ENCODE measurements at places on chromosomes 3 and 15.

DNA sequence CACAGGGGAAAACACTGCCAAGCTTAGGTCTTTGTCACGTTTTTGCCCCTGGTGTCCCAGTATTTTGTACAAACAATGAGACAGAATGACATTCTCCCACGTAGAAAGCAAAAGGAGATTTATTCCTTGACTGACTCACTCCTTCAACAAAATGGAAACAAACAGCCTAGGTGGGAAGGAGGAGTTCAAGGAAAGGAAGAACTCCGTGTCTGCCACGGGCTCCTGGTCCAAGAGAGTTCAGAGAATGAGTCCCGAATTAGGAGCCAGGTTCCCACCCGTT is 8.1 kb downstream of the TLE3 start:
- DNase-seq, result no peak

DNA sequence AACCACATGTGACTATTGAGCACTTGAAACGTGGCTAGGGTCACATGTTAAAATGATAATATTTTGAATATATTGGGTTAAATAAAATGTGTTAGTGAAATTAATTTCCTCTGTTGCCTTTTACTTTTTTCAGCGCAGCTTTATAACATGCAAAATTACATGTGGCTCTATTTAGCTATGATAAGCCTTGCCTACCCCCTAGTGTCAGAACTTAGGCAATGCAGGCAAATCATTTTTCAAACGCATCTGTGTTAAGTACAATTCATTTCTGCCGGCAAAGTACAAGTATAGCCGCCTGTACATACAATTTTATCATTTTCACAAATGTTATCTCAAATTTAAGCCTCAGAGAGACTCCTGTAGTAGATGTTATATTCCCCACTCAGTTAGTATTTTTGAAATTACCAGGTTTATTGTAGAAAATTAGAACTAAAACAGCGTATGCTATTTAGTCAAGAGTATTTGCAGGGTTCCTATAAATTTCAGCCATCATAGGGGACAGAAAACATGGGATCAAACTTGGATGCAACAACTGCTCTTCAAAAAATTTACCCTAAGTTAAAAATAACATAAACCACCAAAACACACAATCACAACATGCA is 56.1 kb downstream of the TAFA4 start:
- DNase-seq, result peak; percentile 25

DNA sequence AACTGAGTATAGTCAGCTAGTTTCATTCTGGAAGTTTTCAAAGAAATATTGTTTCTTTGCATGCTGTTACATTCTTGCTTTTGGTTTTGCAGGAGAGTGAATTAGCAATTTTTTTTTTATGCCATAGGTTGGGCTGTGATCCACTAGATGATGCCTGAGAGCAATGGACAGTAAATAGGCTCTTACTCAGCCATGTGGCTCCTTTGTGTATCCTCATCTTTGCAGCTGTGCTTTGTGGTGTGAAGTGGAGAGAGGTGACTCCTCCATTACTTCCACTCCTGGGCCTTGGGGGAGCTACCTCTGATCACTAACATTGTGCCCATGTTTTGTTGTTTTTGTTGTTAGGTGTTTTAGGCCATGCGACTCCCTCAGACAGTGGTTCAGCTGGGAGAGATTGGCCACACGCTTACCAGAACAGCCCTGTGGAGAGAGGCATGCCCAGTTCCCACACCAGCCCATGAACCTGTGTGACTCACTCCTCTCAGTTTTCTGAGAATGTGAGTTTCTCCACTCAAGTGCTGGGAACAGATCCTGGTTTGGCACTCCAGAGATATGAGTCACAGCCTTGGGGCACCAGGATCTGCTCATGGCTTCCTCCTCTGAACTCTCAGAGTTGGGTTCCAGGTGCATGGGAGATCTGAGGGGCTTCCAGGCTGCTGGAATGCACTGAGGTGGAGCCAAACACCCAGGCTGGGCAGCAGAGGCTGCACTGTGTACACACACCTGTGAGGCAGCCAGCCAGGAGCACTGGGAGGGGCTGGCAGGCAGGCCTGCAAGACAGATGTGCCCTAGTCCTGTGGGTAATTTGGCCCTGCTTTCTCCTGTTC is 785.3 kb downstream of the ROBO2 start:
- DNase-seq, result no peak

DNA sequence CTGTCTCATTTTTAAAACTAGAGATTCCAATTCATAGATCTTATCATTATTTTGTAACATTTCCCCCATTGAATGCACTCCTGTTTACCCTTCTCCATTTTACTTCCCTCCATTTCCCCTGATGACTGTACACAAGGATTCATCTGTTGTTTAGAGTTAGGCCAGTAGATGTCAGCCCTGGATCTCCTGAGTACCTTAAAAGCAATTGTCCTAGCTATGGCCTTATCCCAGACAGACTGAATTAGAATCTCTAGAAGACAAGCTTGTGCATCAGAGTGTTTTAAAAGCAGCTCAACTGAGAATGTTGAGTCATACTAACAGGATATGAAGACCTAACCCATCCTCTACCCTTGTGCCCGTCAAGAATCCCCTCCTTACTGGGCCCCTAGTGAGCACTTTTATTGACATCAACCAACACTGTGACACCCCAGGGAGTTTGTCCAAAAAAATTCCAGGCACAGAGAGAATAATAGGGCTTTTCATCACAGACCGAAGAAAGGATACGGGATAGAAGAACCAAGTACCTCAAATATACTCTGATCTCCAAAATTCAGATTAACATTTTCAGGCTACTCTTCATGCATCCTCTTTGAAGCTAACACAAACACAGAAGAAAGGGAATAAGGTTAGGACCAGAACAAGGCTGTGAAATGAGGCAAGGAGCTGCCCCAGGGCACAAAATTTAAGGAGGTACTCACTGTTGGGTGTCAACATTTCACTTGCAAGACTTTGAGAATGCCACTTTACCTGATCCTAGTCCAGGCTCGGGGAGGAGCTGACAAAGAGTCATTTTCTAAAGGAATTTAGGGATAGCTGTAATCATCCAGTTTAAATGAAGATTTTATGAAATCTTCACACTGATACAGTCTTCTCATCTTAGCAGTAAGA is 17.1 kb downstream of the ZBED2 start:
- peak; percentile 33 for DNase-seq

GRCh38 chr3:97979610-97980009 is 7.4 kb upstream of the RIOX2 start:
- peak; percentile 99 for DNase-seq

DNA sequence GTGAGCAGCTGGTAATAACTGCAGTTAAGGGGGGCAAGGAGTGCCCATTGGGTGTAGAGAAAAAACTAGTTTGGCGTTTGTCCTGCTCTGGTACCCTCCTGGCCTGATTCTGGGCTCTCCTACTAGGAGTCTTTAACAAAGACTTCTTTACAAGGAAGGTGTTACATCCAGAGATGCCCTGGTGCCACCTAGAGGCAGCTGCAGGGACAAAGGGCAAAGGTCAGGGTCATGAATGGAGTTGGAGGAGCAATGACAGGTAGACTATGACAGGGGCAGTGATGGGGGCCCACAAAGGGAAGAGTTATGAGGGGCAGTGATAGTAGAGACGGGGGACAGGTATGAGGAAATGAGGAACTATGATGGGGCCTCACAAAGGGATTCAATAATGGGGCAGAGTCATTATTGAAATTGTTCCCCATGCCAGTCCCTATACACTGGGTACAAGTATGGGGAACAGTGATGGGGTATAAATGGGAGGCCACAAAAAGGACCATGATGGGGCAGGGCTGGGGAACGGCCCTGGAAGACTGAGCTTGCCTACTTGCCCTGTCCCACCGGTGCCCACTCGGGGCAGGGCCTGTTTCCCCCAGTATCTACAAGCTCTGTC is 7.9 kb downstream of the CCDC71 start:
- no peak for DNase-seq

DNA sequence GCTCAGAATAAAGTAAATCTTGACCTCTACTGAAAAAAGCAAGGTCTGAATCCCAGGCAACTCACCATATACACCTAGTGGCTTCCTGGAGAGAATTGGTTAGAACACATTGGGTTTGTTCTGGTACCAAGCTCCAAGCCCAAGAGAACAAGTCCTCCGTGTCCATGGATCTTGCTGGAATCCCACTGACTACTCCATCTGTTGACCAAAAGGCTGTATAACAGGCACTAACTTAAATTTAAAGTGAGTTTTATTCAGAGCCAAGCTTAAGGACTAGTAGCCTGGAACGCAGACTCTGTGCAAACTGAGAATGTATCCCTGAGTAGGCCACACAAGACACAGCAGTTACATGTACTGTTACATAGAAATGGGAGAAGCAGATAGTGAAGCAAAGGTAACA is 342.1 kb upstream of the LRRC3B start:
- no peak for DNase-seq

DNA sequence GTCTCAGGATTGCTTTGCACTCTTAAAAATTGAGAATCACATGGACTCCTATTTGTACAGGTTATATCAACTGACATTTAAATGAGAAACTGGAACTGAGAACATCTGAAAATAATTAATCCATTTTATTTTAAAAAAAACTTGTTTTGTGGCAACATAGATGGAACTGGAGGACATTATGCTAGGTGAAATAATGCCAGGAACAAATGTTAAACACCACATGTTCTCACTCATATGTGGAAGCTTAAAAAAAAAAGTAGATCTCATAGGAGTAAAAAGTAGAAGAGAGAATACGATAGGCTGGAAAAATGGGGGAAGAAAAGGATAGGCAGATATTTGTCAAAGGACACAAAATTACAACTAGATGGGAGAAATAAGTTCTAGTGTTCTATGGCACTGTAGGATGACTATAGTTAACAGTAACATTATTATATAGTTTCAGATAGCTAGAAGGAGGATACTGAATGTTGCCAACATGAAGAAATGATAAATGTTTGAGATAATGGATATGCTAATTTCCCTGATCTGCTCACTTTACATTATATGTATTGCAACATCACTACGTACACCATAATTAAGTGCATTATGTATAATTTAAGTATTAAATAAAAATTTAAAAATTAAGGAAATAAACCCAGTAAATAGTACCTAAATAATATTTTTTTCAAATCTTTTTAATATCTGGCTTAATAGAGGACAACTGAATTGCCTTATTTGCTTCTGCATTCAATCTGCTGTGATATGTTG is 100.5 kb upstream of the TSPAN3 start:
- DNase-seq, result no peak

DNA sequence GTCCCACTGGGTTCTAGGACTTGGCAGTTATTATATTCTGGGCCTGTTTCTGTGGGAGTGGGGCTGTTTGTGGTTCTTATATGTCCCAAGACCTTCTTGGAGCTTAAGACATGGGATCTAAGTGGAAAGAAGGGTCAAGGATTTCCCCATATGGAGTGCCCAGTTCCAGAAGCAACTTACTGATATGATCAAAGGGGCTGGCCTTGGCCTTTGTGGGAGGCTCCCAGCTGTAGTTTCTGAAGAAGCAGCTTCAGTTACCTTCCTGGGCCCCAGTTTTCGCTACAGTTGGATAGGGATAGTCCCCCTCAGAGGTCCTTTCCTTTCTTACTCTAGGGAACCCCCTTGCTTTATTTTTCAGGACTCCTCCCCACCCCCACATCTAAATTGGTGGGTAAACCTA is 56.0 kb downstream of the RAB11A start:
- no peak for DNase-seq

- DNase-seq, result no peak
Observed at GRCh38 chr15:29665444-29666003, 156.7 kb downstream of the TJP1 start.

DNA sequence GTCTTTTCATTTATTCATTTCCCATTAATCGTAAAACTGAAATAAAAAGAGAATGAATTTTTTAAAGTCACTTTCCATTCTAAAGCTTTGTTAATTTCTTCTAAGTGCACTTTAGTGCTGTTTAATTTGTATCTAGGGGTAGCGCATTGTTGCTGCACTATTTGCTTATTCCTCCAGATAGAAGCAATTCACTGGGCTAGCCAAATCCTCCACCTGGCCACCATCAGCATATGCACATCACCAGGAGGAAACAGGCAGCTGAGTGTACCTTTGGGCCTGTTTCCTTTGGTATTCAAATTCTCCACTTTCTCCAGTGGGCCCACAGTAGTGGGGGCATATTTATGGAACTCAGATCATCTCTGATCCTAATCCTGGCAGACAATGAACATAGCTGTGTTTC is 29.8 kb upstream of the CPB1 start:
- DNase-seq, result no peak

DNA sequence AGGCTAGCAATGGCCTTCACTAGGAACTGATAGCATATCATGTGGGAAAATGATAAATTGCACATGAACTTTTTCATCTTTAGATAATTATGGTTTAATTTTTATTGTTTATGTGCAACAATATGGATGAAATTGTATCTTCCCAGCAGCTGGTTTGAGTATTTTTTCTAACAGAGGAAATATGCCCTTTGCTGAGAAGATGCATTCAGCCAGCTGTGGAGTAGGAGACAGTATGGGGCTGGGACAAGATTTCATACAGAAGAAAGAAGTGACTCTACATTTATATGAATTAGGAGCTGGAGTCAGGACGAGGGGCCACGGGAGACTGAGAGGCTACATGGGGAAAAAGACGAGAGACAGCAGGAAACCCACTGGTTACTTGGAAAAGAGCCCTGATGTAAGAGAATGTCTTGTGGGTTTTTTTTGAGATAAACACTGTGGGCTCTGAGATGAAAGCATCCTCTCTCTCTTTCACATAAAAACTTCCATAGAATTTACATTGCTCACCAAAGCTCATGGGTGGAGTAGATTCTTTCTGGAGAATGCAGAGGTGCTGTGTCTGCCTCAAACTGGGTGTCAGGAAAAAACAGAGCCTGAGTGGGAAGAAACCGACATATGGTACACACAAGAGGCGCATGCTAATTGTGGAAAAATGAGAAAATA is 115.2 kb upstream of the PDZRN3 start:
- no peak for DNase-seq

- peak; percentile 49 for DNase-seq
Observed at GRCh38 chr3:137110392-137110996, 152.7 kb downstream of the IL20RB start.

- no peak for DNase-seq
Observed at GRCh38 chr15:85337425-85338074, 42.9 kb upstream of the AKAP13 start.

DNA sequence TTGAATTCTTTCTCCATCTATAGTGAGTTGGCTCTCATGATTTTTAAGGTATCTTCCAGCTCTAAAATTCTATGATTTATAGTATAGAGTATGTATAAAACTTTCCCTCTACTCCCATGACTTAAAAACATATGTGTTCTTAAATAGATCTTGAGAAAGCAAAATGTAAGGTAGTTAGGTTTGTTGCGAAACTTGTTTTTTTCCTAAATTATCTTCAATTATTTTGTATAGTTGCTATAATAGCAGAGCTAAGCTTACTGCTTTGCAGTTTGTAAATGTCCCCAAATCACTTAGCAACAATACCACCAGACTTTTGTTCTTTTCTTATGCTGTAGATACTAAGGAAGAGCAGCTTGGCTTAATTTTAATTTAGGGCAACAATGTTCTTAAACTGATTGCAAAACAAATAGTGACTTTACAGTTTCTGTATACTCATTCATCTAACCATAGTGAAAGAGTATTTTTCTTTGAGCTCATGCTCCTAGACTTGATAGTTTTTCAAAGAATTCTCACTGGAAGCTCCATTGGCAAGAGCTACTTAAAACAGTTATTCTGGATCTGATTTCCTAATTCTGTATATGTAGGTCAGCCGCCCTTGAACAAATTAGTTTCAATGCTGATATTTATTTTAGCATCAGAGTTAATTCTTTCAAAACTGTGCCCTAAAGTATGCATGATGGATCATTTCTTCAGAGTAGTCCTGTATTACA is 61.2 kb downstream of the LYSMD4 start:
- DNase-seq, result no peak

Measured in DMS 273 treated with DMSO at 0.1 percent for 48 hours (cell line).